Effector CD4-positive, alpha-beta T cell (primary cell): ENCODE measurements at places on chromosomes 11 and 22.

DNA sequence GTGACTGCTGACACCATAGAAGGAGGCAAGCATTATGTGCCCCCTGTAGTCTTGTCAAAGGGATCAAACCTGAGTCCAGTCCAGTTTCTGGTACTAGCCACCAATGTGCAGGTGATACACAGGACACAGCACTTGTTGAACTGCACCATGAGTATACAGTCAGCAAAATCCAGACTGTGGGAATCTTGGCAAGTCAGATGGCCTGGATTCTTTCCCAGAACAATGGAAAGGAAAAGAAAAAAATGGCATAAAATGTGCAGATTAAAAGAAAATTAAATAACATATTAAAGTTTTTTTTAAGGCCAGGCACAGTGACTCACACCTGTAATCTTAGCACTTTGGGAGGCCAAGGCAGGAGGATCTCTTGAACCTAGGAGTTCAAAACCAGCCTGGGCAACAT is 16.8 kb downstream of the CRY2 start:
- DNase-seq = no peak

GRCh38 chr11:65643971-65644370 is 6.1 kb downstream of the SIPA1 start:
- no peak for DNase-seq

GRCh38 chr11:41065432-41065831 is 394.0 kb downstream of the LRRC4C start:
- no peak for DNase-seq

DNA sequence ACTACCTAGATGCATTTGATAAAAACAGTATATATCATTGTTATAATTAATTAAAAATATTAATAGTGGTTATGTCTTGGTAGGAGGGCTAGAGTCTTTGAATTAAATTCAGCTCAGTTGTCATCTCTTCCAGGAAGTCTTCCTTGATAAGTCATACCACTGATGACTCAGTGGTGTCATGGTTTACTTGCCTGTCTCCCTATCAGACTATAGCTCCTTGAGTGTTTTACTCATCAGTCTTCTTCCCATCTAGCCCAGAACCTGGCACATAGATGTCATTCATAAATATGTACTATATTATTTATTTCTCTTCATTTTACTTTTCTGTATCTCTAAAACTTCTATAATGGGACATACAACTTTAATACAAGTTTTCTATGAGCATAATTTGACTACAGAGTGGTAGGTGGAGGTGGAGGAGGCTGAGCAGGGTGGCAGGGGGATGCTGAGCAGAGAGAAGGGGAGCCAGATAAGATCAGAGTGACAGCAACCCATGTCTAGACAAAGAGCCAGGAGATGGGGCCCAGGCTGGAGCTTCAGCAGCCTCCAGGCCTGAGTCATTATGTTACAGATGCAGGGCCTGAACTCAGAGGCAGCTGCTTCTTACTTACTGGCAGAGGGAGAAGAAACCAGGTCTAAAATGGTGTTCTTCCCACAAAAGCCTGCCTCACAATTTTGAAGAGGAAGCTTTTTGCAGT is 82.3 kb upstream of the PHOX2A start:
- DNase-seq = no peak

GRCh38 chr11:64156235-64157011 is 9.5 kb downstream of the MACROD1 start:
- DNase-seq = no peak

GRCh38 chr11:70611821-70612220 is 213.5 kb downstream of the CTTN start:
- no peak for DNase-seq

- no peak for DNase-seq
Observed at GRCh38 chr11:111307472-111308108, 9.2 kb downstream of the POU2AF3 start.

- no peak for DNase-seq
Observed at GRCh38 chr11:2203440-2204259, 32.0 kb upstream of the TH start.

- no peak for DNase-seq
Observed at GRCh38 chr11:17500673-17501072, 24.0 kb upstream of the ABCC8 start.

DNA sequence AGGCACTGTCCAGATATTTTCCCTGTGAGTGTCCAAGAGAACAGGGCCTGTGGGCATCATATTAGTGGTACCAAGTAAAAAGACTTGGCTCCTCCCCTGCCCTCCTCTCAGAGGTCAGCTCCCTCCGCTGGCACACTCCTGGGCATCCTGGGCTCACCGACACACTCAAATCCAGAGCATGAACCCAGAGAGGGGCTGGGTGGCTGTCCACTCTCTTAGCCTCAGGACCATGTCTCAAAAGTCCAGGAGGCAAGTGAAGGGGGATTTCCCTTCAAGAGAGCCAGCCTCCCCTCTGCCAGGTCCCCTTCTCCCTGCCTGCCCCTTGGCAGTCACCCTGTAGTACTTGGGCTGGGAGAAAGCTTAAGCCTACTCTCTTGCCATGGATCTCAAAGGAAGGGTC is 10.3 kb downstream of the BCL9L start:
- no peak for DNase-seq

DNA sequence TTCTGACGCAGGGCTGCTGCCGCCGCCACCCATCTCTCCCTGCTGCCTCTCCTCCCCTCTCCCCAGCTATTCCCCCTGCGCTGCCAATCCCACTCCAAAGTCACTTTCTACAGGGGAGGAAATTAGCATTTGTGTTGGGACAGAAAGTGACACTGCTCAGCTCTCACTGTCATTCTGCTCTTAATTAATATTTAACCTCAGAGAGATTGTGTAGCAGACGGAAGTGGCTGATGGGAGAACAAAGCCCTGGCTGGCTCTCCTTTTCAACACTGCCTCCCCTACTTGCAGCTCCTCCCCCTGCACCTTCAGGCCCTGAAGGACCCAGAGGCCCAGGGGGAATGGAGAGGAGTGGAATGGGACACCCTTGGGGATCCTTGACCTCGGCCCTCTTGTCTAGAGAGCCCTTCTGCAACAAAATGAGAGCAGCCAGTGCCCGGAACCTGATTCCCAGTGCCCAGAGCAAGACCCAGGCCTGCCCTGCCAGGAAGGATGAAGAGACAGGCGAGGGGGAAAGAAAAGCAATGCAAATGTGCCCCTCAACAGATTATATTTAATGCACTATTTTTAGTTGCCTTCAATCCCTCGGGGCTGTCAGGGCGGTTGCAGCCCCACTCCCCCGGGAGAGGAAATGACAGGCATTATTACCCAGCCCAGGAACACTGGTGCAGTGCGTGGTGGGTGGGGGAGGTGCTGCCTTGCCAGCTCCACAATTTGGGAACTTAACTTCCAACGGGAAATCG is 14.6 kb upstream of the NRGN start:
- no peak for DNase-seq

- DNase-seq = no peak
Observed at GRCh38 chr11:9146477-9146876, 55.1 kb upstream of the SCUBE2 start.

- DNase-seq = no peak
Observed at GRCh38 chr11:135033540-135033939, 621.5 kb upstream of the B3GAT1 start.

- no peak for DNase-seq
Observed at GRCh38 chr11:74678041-74678440, 53.2 kb downstream of the CHRDL2 start.

DNA sequence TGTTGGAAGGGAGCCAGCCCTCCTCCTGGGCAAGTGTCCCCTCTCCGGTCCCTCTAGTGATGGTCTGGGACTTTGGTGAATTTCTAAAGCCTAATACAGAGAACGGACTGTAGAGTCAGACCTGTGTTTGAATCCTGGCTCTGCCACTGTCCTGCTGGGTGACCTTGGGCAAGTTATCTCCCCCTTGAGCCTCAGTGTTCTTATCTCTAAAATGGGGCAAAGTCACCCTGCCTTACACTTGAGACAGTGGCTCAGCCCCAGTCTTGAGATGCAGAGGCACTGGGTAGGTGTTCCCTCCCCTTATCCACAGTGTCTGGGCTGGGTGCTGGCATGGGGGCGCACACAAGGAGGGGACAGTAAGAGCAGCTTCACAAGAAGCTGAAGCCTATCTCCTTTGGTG is 20.9 kb downstream of the DGAT2 start:
- no peak for DNase-seq

DNA sequence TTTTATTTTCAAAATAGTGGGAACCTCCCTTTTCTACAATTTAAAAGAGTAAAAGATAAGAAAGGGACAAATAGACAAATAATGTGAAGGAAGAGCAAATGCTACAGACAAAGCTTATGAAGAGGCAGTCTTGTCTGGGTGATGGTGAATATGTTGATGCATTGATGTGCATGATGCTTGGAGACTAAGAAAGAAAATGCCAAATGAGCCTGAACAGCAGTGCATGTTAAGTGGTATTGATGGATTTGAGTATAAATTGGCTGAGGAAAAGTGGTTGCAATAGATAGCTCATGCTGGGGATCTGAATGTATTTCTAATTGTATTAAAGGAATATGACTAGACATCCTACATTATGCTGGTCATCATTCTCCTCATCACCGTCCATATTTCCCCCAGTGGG is 268.6 kb upstream of the ANO5 start:
- DNase-seq = no peak

DNA sequence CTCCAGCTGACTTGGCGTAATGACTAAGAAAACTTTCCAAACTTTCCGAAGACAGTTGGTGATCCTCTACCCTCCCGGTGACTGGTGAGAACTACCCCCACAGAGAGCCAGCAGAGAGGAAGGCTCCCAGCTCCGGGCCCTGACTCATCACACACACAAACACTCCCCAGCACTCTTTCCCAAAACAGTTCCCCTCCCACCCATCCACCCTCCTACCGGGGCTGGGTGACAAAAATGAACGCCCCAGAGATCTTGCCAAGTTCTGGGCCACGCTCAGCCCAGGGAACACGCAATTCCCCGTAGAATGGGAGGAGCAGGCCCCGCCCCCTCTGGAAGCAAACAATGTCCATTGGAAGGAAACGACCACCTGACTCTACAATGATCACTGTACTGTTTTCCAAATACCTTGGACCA is 21.3 kb upstream of the JAM3 start:
- DNase-seq = no peak

- DNase-seq = no peak
Observed at GRCh38 chr11:117428186-117428855, 100.7 kb downstream of the CEP164 start.

- no peak for DNase-seq
Observed at GRCh38 chr11:78227921-78228320, 39.2 kb downstream of the USP35 start.

GRCh38 chr11:65718964-65719492 is 1.6 kb downstream of the RNASEH2C start:
- DNase-seq = no peak

DNA sequence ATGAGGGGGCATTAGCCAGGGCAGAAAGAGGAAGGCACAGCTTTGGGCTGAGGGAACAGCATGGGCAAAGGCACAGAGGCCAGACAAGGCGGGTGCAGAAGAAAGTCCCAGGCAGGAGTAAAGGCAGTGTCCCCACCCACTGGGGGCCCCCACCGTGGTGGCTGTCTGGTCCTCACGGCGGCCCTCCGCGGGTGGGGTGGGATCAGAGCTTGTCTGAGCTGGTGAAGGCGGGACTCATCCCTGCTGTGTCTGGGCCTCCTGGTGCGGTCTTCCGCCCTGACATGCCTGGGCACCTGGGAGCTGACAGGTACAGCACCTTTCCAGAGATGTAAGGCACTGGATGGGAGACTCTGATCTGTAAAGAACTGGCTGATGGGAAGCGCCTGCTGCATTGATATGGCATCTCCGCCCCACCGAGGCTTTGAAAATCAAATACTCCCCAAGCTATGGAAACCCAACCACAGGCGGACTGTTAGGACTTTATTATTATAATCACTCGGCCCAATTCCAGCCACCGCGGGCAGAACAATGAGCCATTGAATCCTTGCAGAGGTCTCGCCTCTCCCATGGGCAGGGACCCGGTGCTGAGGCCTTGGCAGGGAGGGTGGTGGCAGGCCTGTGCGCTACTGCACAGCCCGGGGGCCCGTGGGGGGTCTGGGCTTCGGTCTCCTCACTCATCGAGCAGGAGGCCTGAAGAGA is 14.2 kb upstream of the GNB1L start:
- no peak for DNase-seq

GRCh38 chr22:27919942-27920755 is 1.1 kb upstream of the PITPNB start:
- DNase-seq = no peak

- DNase-seq = no peak
Observed at GRCh38 chr22:46042786-46043185, 65.8 kb upstream of the WNT7B start.

- no peak for DNase-seq
Observed at GRCh38 chr22:41057076-41057475, 35.3 kb upstream of the EP300 start.
